ENCODE measurements at places on chromosomes 3 and 15.

GRCh38 chr3:179473565-179473964, 22.3 kb upstream of the GNB4 start:
- no peak for DNase-seq

GRCh38 chr15:96766366-96766765, 435.9 kb downstream of the NR2F2 start:
- no peak for DNase-seq

DNA sequence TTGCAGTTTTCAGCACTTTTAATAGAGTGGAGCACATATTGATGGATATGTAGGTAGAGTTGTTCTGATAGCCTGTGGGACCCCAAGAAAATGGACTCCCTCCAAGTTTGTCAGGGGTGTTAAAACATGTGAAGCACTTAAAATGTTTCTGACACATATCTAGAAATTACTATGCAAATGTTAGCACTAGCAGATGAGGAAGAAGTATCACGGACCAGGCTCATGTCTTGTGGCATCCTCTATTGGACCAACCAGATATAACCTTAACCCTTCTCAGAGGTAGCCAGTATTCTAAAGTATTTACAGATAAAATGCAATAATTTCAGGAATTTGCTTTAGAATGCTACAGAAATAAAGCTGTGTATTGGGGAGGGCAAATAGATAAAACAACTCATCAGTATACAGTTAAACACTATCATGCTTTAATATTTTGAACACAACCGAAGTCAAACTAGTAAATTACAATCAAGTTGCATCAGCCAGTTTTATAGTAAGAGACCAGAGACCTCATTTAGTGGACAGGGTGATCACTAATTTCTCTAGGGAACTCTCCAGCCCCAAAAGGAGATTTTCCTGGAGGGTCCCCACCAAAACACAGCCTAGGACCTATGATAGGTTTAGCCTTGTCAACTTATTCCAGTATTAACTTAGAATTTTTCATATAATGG, 57.2 kb upstream of the FBN1 start:
- no peak for DNase-seq

DNA sequence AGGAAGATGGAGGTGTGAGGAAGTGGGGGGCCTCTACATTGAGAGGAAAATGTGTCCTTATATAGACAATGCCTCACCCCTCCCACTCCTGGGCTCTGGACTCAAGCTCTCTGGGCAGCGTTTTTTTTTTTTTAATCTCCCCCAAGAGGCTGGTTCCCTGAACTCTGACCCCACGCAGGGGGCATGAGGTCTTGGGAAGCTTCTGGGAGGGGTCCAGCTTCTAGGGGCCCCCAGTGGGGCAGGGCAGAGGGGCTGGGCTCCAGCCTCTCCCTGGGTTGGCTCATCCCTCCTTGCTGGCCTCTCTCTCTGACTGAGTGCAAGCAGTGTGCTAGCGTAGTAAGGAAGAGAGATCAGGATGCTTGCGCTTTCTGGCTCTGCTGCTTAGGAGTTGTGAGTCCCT, 101.4 kb upstream of the HACD2 start:
- DNase-seq = no peak

DNA sequence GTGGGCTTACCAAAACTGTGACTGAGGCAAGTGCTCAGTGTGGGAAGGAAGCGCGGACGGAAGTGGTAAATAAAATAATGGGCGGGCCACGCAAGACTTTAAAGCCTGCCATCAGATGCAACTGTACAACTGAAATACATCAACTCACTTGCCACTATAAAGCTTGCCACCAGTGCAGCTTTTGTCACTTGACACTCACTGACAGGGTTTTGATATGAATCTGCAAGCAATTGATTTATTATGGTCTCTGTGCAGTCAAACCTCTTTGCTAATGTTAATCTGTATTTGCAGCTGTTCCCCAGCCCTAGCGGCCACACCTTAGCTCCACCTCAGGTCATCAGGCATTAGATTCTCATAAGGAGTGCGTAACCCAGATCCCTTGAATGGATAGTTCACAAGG, 2.3 kb upstream of the GFM1 start:
- no peak for DNase-seq

DNA sequence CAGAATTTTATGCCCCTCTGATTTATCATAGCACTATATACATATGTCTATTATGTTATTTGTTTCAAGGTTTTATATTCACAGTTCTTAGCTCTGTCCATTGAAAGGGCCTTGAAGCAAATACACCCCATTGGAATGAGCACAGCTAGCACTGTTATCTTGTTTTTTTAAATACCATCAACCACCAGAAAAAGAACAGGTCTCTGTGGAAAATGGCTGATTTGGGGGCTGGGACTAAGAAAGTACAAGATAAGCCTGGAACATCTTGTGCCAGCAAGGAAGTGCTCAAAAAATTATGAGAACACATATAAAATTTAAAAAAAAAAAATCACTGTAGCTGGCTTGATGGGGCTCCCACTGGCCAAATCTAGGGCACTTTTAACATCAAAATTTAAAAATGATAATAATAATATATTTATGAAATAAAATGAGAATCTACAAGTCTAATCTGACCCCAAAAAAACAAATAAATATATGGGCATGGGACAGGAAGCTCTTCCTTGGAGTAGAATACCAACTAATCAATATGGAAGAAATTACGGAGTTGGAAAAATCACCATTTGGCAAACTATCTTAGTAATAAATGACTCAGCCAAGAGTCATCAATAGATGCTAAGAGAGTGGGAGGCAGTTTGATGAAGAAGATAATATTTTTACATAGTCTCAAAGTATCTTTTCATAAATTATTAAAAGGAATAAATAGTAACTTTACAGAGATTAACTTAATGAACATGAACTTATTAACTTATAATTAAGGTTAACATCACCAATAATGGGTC, 20.5 kb downstream of the IFT80 start:
- DNase-seq = no peak

DNA sequence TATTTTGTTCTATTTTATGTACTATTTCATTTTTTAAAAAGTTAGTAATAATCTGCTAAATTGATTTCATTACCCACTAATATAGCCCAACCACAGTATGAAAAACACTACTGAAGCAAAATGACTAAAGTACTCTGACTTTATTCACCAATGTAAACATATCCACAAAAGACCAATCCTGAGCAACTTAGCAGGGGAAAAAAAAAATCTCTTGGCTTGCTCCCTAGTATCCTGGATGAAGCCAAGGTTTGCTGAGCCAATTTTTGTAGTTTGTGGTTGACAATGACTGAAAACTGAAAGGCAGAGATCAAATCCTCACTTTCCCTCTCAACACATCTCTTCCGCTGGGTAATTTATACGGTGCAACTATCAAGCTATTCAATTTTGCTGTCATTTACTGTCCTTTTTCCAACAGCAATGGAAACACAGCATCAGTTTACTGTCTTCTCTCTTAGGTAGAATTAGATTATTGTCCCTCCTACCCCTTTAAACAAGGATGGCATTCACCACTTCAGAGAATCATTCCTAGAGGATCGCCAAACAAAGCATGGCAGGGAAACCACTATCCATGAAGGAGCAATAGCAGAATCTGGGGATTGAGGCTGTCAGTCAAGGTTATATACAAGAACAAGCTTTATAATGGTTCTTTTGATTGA, 149.7 kb downstream of the THRB start:
- no peak for DNase-seq

GRCh38 chr3:168414149-168414548, 318.4 kb upstream of the GOLIM4 start:
- DNase-seq = no peak

GRCh38 chr3:186886202-186886981, 43.9 kb downstream of the ADIPOQ start:
- no peak for DNase-seq

- DNase-seq = peak; percentile 79
These were observed 19.0 kb downstream of the ACAA1 start for GRCh38 chr3:38117748-38118420.

GRCh38 chr3:186361246-186361761, 730 bp downstream of the DGKG start:
- DNase-seq = no peak

DNA sequence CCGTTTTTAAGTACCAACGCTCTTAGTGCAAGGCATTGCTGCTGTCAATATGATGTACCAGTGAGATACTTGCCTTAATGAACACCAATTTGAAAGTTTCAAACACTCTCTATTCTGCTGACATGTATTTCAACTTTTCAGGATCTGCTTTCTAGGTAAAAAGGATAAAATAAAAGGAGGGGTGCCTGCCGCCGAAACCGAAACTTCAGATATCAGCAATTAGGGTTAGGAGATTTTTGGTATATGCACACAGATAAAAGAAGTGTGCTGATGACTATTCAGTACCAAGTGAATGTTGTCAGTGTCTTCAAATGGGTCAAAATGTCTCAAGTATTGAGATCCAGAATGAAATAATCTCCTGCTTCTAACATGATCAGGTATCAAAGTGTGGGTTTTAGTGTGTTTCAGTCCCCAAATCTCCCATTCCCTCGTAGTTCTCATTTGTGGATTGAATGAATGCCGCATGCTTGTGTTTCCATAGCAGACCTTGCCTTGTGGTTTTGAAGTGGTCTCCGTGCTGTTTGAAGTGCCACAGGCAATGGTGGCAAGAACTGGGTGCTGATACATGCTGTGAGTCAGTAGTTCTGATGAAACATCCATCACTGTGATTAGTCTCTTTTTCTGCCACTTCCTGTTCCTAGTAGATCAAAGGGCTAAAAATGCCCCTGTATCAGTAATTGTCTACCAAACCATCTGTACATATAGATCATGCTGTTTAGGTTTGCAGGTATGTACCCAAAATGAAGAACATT, 22.5 kb downstream of the CHST14 start:
- no peak for DNase-seq

DNA sequence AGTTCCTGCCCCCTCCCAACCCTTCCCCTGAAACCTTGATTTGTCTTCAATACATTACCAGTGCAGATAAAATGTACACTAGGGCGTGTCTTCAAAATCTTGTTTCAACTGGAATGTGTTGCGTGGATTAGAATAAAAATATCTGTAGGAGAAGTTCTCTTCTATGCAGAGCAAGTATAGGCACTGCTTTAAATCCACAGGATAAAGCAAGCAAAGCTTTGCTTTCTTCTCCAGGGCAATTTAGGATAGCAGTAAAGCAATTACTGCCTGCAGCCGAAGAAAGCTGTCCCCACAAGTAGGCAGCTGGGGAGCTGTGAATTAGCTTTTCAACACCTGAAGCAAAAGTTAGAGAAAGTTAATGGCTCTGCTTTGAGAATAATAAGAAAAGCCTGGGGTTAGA, 329.7 kb upstream of the KCNMB2 start:
- DNase-seq = no peak

- peak; percentile 37 for DNase-seq
These were observed 985 bp downstream of the TRPC1 start for GRCh38 chr3:142724682-142725356.

DNA sequence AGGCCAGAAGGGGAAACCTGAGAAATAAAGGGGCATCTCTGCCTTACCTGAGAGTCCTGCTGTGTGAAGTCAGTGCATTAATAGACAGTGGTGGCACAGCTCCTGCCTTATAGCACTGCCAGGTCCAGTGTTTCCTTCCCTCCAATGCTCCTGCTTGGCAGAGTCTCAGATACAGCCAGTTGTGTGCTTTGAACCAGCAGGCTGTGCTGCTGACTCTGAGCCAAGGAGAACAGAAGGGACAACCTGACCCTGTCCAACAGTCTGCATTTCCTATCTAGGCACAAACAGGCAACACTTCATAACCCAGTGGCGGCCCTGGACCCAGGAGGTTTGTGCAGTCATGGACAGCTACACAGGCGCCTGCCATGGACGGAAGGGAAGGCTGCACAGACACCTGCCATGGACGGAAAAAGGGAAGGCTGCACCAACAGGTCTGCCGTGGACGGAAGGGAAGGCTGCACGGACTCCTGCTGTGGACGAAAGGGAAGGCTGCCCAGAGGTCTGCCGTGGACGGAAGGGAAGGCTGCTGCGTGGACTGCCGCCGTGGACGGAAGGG, 33.9 kb upstream of the PLXNA1 start:
- no peak for DNase-seq

- no peak for DNase-seq
These were observed 218.3 kb upstream of the SOX2 start for GRCh38 chr3:181493423-181493822.

GRCh38 chr3:14312375-14312774, 90.0 kb upstream of the SLC6A6 start:
- no peak for DNase-seq

DNA sequence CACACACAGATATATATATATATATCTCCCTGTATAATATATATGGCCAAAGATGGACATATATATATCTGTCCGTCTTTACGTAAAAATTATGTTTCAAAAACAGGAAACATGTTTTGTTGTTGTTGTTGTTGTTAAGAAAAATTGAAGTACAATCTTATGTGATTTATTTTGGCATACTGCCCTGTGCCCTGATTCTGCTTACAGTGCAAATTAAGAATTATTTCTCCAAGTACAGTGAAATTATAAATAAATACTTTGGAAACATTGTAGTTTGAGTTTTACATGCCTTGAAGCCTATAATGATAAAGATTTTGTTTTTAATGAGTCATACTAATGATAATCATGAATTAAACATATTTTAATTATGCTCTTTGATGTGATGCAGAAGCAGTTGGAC, 994.9 kb downstream of the DIPK2A start:
- DNase-seq = no peak

- no peak for DNase-seq
These were observed 25.9 kb upstream of the SMAD3 start for GRCh38 chr15:67039384-67040075.

DNA sequence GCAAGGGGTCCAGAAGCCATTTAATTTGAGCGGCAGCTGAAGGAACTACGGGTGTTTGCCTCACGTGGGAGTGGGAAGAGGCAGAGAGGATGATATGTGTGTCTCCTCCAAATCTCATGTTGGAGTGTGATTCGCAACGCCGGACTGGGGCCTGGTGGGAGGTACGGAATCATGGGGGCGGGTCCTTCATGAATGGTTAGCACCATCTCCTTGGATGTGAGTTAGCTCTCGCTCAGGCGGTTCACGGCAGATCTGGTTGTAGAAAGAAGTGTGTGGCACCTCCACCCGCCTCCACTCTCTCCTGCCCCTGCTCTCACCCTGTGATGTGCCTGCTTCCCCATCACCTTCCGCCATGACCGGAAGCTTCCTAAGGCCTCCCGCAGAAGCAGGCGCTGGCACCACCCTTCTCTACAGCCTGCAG, 25.4 kb downstream of the XXYLT1 start:
- no peak for DNase-seq

GRCh38 chr3:174268586-174268985, 590.5 kb upstream of the NAALADL2 start:
- DNase-seq = no peak

DNA sequence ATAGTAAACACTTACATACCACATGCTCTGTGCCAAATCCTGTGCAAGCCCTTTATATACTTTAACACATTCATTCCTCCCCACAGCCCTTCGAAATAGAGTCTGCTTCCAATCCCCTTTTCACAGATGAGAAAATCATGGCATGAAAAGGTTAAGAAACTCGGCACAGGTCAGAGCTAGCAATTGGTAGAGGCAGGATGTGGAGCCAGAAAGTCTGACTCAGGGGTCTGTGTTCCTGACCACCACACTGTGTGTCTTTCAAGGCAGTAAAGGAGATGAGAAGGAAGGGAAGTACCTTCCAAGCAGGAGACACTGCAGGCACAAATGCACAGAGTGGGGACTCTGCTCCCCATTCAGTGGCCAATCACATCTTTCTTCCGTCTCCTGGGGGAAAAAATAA, 61.1 kb downstream of the SCN11A start:
- DNase-seq = no peak

GRCh38 chr15:31049682-31050615, 51.6 kb downstream of the TRPM1 start:
- DNase-seq = no peak

GRCh38 chr3:14127516-14128161, 2.8 kb downstream of the TMEM43 start:
- DNase-seq = no peak
